ENCODE measurements at places on chromosomes 1 and 21.

- DNase-seq, result no peak
Observed at GRCh38 chr1:67937010-67937409, 103.7 kb upstream of the GNG12 start.

GRCh38 chr1:2638466-2639115, 5.8 kb upstream of the MMEL1 start:
- DNase-seq, result no peak

DNA sequence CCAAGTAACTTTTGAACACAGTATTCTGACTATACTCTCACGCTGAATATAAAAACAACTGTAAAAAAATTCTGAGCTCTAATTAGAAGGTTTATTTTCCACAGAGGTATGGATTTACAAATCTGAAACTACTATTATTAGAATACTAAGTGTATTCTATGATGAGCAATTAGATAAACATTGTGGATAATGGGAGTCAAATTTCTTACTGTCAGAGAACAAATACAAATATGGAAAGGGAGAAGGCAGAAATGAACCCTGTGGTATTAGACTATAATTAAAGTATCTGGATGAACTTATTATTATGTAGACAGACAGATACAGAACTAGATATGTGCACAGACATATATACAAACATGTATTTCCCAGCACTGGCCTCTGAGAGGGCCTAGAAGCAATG, 22.6 kb downstream of the ALDH9A1 start:
- no peak for DNase-seq

- no peak for DNase-seq
Observed at GRCh38 chr1:8202182-8202905, 115.6 kb upstream of the SLC45A1 start.

GRCh38 chr1:216903382-216903740, 180.1 kb upstream of the ESRRG start:
- no peak for DNase-seq

DNA sequence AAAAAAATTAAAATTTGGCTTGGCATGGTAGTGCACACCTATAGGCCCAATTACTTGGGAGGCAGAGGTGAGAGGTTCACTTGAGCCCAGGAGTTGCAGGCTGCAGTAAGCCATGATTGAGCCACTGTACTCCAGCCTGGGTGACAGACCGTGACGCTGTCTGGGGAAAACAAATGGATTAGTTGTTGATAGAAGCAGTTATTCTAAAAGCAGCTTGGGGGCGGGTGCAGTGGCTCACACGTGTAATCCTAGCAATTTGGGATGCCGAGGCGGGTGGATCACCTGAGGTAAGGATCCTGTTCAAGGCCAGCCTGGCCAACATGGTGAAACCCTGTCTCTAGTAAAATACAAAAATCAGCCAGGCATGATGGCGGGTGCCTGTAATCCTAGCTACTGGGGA, 40.3 kb downstream of the KIF1B start:
- DNase-seq, result no peak

- no peak for DNase-seq
Observed at GRCh38 chr21:25558123-25558522, 49.2 kb downstream of the MRPL39 start.

DNA sequence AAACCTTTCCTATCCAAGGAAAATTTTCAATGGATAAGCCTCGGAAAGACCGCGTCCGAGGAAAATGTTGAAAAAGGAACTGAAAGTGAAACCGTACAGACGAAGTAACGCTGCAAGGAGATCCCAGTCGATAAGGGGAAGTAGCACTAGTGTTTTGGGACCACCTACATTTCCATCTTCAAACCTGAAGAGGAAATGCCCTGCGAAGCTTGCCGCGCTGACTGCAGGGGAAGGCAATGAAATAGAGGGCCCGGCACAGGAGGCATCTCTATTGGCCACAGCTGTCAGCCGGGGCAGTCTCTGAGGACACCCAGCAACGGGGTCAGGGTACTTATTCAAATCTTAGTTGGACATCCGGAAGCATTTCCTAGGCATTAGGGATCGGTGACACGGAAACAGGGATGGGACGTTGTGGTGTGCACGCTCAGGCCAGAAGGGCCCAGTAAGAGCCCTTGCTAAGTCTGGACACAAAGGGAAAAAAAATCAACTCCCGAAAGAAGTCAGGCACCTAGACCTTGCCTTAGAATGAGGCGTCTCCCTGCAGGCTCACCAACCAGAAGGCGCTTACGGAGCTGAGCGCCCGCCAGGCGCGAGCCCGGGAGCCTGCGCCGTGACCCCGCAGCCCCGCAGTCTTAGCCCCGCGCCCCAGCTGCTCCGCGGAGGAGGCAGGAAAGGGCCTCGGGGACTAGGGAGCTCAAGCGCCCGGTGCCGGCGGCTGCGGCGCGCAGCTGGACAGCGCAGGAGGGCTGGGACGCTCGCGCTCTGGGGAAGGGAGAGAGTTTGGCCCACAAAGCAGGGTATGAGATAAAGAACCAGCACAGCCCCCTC, 655 bp downstream of the USF1 start:
- DNase-seq, result no peak

DNA sequence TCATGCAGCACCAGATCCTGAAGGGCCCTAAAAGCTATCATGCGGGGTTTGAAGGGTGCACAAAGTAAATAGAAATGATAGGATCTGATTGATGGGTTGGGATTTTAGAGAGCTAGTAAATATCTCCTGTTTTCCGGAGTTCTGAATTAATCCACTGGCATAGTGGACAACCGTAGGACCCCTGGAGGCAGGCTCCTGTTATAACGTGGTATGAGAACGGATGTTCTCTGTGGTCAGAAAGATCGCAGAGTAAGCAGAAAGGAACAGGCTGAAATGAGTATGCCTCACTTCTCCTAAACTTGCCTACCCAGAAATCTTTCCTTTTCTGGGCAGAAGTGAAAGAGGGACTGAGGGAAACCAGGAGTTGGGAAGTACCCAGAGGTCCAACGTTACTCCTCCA, 470.8 kb downstream of the AJAP1 start:
- DNase-seq, result no peak

- peak; percentile 32 for DNase-seq
Observed at GRCh38 chr21:39349211-39350093, 564 bp upstream of the HMGN1 start.

DNA sequence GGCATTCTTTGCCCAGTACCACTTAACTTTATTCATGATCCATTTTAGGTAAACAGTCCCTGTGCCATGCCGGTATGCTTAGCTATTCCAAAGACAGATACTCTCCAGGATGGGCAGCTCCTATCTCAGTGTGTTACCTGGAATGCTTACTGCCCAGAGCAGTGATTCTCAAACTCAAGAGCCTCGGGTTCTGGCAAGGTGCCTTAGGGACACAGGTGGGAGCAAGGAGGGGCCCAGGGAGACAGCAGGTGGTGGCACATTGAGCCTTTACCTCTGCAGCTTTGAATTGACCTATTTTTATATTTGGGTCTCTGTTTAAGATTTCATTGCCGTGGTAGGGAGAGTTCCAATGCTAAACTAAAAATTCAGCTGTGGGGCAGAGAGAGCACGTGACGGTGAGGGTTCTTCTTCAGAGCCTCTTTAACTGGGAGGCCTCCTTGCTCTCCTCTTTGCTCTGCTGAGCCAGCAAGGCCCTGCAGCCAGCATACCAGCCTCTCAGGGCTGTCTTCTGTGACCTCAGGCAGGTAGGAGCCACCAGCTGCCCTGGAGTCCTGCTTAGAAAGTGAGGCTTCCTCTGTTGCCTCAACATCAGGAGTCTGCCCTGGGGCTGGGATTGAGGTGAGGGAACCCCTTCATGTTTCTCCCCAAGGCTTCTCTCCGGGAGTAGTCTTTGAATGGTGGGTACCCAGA, 20.2 kb downstream of the PHGDH start:
- no peak for DNase-seq

DNA sequence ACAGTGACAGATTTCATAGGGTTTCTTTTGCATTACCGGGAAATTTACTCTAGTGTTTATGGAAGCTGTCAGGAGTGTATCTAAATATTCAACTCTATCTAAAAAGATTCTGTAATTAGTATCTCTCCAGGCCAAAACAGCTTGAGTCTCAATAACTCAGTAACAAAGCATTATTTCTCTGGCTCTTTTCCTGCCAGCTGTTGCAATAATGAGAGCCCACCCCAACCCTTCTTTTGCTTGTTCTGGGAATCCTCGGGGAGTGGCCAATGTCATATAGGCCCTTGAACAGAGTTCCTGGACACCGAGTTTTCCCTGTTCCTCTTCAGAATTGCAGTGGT, 120.1 kb upstream of the SGIP1 start:
- no peak for DNase-seq

GRCh38 chr1:6260961-6261614, at the start of gene GPR153:
GPR153 (minus strand) TSS chr1:6261098; CDS start chr1:6254905, 6,193 bp downstream.
- no peak for DNase-seq

GRCh38 chr1:154474802-154475201, 27.2 kb upstream of the TDRD10 start:
- no peak for DNase-seq

DNA sequence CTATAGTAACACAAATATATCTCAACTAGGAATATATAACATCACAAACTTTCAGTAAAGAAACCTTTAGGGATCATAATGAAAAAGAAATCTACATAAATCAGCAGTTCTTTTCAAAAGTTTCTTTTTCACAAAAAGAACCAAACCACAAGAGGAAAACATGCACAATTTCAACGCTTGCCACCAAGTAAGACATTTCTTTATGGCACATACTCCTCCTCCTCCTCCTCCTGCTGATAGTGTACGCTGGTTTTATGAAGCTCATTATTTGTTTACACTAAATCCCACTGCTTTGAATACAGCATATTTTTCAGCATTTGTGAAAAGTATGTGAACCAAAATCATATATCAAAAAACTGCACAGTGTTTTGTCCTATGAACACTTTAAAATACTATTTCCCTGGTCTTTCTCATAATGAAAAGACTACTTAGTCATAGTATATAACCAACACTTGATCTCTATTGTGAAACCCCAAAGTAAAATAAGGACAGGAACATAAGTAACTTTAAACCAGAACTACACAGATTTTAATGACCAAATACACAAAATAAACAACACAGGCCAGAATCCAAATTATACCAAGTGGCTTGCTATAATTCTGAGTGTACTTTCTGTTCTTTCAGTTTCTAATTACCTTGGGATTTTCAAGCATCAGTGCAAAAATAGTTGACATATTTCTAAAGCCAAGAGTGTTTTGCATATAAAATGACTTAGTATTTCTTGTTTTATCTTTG, 184.2 kb downstream of the EIF4G3 start:
- no peak for DNase-seq

- no peak for DNase-seq
Observed at GRCh38 chr1:47367651-47368050, 34.1 kb downstream of the CMPK1 start.

DNA sequence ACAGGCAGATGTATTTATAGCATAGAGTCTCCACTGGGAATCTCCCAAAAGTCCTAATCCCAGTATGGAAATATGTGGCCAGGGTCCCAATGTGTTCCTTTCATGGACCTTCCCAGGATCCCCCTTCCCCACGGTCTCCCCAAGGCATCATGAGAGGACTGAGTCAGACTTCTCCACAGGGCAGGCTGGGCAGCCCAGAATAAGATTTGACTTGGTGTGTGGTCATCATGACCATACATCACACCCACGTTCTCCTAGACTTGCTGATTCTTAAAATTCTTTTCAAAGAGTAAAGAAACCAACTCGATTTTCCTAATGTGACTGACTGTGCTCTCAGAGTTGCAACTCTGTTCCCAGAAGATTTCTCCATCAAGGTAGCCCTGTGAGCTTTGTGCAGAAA, 93.9 kb upstream of the CD34 start:
- DNase-seq, result no peak

GRCh38 chr1:160207771-160208556, 2.8 kb downstream of the PEA15 start:
- DNase-seq, result no peak

DNA sequence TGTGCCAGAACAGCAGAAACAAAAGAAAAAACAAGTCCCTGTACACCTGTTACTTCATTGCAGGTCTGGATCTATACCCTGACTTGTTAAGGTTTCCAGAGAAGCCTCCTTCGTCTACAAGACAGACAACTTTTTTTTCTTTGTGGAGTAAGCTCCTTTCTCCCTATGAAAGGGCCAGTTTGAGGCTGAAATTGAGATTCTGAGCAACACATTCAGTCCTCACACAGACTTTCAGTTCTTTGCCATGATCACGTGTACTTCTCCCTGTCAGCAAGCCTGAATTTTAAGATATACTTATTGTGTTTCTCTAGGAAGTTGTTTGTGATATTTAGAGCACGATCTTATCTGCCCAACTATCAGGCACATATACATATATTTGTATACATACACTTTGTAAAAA, 374.0 kb downstream of the NTNG1 start:
- DNase-seq, result no peak

- DNase-seq, result no peak
Observed at GRCh38 chr21:34202553-34203372, 129.4 kb downstream of the MRPS6 start.

- DNase-seq, result no peak
Observed at GRCh38 chr1:2533365-2533764, 3.3 kb upstream of the HES5 start.

Measured in cerebellar nuclear complex (tissue), 1 donor.